NCI-H1105 (cell line): ENCODE measurements at places on chromosomes 3 and 15.

- DNase-seq: no peak
Measured at GRCh38 chr15:78365917-78366316, 25.8 kb downstream of the CRABP1 start.

DNA sequence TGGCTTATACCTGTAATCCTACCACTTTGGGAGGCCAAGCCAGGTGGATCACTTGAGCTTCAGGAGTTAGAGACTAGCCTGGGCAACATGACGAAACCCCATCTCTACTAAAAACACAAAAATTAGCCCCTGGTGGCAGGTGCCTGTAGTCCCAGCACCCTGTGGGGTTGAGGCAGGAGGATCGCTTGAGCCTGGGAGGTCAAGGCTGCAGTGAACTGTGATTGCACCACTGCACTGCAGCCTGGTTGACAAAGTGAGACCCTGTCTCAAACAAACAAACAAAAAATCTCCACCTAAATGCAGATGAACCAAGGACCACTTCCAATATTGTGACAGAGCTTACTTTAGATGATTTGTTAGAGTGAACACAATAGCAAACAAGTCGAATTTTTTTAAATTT, 53.7 kb downstream of the TP53BP1 start:
- DNase-seq: no peak

DNA sequence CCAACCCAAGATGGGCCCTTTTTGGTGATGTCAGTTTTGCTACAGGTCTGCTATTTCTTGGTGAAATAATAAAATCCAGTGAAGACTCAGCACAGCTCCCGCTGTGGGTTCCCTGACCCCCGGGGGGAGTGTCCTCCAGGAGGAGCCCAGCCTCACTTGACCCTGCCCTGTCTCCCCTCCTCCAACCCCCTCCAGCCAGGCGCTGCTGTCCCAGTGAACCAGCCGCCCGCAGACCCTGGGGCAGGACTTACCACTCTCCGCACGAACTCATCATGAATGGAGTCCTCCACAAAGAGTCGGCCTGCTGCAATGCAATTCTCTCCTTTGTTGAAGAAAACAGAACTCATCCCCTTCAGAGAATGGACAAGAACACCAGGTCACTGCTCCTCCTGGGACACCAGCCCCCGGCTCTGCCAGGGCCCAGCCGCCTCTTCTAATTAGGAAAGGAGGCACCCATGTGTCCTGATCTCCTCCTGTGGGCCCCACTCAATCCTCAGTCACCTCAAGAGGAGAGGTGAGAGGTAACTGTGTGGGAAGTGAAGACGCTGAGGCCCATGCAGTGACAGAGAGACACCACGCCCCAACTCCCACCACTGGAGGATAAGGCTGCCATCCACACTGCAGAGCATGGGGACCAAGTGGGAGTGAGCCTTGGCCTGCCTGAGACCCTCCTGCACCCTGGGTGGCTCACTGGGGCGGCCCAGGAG, 28.8 kb upstream of the SLC41A3 start:
- no peak for DNase-seq

DNA sequence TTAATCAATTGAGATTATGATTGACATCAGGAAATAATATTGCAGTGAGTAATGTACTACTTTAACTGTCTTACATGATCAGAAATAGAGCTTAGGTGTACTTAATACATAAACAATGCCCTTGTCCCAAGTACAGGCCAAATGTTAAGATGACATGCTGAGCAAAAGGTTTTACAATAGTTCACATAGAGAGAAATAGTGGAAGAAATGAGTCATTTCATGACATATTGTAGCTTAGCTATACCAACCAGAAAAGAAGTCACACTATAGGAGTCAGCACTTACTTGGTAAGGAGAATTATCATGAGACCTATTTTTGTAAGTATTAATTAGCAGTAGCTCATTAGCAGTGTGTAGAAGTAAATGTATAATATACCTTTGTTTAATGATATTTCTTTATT, 96.4 kb upstream of the NANOGP8 start:
- no peak for DNase-seq

- DNase-seq: peak; percentile 4
Measured at GRCh38 chr15:87752250-87752951, 504.1 kb downstream of the NTRK3 start.
